Kidney tubule cell (primary cell): ENCODE measurements at places on chromosomes 6 and 20.
A peak's percentile ranks its signal among the peaks of the same experiment; 100 is the strongest.

DNA sequence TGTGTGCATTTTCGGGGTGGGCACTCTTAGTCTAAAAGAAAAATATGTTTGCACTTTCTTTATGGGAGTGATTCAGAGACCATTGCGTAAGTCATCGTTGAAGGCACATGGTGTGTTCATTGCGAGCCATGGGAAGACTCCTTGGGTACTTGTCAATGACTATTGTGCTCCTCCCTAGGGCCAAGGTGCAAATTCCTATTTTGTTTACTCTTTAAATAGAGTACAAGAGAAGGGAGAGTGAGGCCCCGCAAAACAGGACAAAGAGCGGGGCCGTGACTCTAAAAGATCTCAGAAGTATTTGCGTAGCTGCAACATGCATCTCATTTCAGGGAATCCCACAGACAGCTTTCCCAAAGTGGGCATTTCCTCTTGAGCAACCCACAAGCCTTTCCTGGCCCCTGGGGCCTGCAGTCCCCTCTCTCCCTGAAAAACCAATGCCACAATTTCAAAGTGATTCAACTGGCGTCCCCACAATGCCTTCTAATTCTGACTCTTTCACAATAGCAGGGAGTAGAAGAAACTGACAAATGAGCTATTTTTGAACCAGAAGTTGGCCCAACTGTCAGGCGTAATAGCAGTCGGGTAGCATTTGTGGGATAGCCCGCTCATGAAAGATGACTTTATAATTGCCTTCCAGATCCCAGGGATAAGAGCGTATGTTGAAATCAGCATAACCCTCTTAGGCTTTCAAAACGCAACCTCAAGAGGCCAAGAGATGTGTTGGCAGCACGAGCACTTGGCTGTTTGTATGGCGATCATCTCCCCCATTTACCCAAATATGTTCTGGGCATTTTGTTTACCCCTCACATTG is 277.9 kb upstream of the BMP2 start:
- no peak for DNase-seq

GRCh38 chr6:143614235-143614634 is 63.5 kb upstream of the PHACTR2 start:
- DNase-seq: no peak

- no peak for DNase-seq
Measured at GRCh38 chr20:45857882-45858216, 435 bp downstream of the ZSWIM3 start.

DNA sequence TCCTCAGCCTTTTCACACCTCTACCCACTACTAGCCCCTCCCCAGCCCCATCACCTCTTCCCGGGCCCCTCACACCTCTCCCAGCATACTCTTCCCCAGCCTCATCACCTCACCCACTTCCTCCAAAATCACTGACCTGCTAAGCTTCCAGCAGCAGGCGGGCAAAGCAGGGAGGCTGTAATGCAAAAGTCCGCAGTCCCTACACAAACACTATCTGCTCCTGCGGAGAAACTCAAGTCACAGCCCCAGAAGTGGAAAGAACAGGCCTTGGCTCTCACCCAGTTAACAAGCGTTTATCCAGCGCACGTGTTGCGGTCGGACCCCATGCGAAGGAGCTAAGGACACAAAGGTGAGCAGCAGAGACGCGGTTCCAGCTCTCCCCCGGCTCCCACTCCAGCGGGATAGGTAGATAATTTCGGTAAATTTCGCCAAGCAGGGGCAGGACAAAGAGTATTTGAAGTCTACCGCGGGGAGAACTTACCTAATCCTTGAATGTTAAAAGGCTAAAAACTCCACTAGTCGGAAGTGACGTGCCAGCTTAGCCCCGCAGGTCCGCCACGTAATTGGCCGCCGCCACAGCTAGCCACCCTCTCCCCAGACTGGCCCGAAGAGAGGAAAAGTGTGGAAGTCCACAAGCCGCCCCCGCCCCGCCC is 728 bp upstream of the TRIM39 start:
- DNase-seq: peak; percentile 85

DNA sequence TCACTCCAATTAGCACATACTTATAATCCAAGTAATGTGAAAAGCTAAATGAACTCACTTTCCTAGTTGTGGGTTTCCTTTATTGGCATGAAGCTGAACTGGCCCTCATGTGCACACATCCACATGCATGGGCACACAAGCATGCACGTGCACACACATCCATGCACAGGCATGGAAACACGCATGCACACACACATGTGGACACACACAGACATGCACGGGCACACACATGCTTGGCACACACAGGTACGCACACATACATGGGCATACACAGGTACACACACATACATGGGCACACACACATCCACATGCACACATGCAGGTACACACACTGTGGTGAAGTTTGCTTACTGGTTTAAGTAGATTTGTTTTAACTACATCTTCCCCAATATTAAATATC is 23.8 kb downstream of the SYNDIG1 start:
- no peak for DNase-seq

- no peak for DNase-seq
Measured at GRCh38 chr20:14518648-14519047, 181.2 kb upstream of the FLRT3 start.

- DNase-seq: no peak
Measured at GRCh38 chr6:143370812-143371370, 79.6 kb downstream of the ADAT2 start.

- no peak for DNase-seq
Measured at GRCh38 chr20:56835829-56836550, 206.9 kb downstream of the TFAP2C start.
